ENCODE measurements at places on chromosomes 6 and 20. TPM values are rescaled to one million over a fixed set of nuclear protein-coding genes. Genes with fewer than 3 reads are reported as not detected.

The CPNE5 gene
- total RNA-seq = 2.9 TPM

The LY6G6D gene
- total RNA-seq = not detected

DNA sequence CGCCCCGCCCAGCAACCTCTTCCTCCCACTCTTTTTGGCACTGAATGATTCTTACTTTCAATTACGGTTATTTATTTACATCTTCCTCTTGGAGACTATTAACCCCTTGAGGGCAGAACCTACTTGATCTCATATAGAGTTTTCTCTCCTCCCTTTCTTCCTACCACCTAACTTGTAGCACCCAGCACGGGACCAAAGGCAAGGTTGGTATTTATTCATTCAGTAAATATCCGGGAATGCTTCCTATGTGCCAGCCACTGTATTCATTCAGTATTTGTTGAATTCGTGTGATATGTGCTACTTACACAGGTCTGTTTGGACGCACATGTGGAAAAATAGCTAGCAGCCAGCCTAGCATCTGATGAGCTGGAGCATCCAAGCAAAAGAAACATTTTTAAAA is 1.3 kb upstream of the CNKSR3 start:
- H3K27me3 ChIP-seq = no peaks in the 10 kb centered on the region
- H3K4me1 ChIP-seq = peaks cover 36% of the 10 kb centered on the region
- H3K27ac ChIP-seq = peak overlapping the region; percentile 93
- DNase-seq = no peak

GRCh38 chr6:674956-675355 is 18.0 kb downstream of the EXOC2 start:
- H3K36me3 ChIP-seq = no peaks in the 10 kb centered on the region
- peaks cover 10% of the 10 kb centered on the region for H3K4me1 ChIP-seq
- H3K27me3 ChIP-seq = no peaks in the 10 kb centered on the region
- no peak overlapping the region for H3K4me3 ChIP-seq

DNA sequence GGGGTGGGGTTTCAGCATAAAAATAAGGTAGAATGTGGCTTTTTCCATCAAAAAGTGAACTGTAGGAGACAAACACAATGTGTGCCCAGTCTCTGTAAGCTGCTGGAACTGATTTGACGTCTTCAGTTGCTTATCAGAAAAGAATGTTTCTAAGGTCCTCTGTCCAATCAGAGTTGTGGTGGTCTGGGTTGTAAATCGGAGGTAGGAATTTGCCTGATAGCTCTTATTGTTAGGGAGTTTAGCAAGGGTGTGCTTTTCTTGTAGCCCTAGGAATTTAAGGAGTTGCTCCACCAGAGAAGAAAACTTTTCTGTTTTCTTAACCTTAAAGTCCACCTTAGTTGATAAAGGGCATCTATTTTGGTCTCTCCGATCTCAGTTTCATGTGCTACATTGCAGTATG is 10.4 kb upstream of the SSTR4 start:
- no peaks in the 10 kb centered on the region for H3K36me3 ChIP-seq
- H3K27me3 ChIP-seq = no peaks in the 10 kb centered on the region
- no peak for DNase-seq
- no peak overlapping the region for H3K27ac ChIP-seq

DNA sequence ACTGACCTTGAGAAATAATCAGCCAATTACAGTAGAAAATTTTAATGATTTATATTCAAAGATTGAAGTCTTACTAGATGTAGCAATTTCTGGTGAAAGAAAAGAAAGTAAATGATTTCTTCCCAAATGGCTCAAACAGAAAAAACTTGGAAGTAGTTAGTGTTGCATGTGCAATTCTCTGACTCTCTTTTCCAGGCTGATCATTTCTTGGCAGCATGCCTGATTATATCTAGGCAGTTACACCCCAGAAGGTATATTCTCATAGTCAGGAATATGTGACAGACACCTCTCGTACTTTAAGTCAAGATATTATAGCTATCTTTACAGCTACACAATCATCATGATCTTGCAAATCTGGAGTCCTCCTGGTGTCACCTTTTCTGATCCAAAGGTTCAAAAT is 122.9 kb downstream of the PDE7B start:
- H3K27me3 ChIP-seq = no peaks in the 10 kb centered on the region
- no peaks in the 10 kb centered on the region for H3K4me1 ChIP-seq
- DNase-seq = no peak

DNA sequence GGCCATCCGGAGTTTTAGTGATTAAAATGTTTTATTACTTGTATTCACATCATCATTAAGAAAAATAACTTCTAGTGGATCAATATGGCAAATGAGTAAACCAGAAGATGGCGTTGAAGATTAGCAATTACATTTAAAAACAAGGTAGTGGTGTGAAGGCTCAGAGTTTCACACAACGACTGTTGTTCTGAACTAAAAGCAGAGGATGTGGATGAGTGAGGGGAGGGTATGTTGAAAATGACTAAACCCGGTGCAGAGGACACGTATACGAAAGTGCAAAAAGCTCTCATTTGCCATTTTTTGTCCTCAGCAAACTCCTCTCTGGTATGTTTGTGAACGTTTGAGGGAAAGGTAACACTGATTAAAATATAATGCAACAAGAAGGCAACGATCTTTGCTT is 1.9 kb upstream of the IRF4 start:
- no peaks in the 10 kb centered on the region for H3K36me3 ChIP-seq
- H3K4me3 ChIP-seq = no peak overlapping the region
- DNase-seq = no peak
- no peak overlapping the region for H3K27ac ChIP-seq
- peaks cover 27% of the 10 kb centered on the region for H3K4me1 ChIP-seq

- no peak overlapping the region for H3K27ac ChIP-seq
- H3K36me3 ChIP-seq = peaks cover 72% of the 10 kb centered on the region
- no peak overlapping the region for H3K4me3 ChIP-seq
Observed at GRCh38 chr20:62307226-62308101, 4.7 kb downstream of the ADRM1 start.

Measured in upper lobe of left lung (tissue), 6 donors.